Mucosa of descending colon (tissue), 3 donors: ENCODE measurements at places on chromosomes 11 and 22.

GRCh38 chr11:12902791-12903486, 106.2 kb upstream of the RASSF10 start:
- DNase-seq: no peak

DNA sequence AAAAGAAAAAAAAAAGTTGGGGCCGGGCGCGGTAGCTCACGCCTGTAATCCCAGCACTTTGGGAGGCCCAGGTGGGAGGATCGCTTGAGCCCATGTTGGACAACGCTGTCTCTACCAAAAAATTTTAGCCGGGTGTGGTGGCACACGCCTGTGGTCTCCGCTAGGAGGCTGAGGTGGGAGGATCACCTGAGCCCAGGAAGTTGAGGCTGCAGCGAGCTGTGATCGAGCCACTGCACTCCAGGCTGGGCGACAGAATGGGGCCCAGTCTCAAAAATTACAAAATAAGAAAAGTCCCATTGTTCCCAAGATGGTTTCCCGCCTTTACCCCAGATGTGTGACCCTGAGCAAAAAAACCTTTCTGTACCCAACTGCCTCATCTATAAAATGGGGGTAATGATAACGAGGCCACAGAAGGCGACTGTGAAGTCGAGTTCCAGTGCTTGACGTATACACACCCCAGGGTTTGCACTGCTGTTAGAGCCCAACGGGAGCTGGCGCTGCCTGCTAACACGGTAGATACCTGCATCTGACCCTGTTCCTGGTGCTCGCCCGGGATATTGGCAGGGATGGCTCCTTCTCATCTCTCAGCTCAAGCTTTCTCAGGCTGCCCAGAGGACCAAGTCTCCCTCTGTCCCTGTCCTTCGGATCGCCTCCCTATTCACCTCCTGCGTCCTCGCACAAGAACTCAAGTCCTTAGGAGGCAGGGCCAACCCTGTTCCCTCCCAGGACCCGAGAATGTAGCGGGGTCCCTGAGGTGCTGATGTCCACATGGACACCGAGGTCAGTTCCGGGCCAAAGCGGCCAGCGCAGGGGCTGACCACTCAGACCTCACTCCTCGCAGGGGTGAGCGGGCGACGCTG, 1.1 kb upstream of the RPLP2 start:
- DNase-seq: no peak

- no peak for DNase-seq
Measured at GRCh38 chr11:134988495-134988894, 576.5 kb upstream of the B3GAT1 start.

- DNase-seq: no peak
Measured at GRCh38 chr22:45867906-45868555, 108.9 kb downstream of the WNT7B start.

DNA sequence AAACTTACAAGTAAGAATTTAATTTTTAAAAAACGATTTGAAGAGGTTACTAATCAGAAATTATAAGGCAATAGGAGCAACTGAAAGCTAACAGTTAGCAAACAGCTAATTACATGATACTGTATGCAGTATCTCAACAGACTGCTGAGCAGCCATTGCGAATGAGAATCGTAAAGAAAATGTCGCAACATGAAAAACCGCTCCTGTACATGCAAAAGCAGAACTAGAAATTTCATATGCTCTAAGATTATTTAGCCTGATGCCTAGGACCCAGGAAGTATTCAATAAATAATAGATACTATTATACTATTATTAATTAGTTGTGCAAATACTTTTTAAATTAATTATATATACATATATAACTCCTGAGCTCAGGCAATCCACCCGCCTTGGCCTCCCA, 48.7 kb upstream of the EP300 start:
- DNase-seq: no peak

- DNase-seq: no peak
Measured at GRCh38 chr11:111272420-111272819, 25.9 kb upstream of the POU2AF3 start.

GRCh38 chr11:64916040-64916774, 802 bp downstream of the ATG2A start:
- peak; percentile 58 for DNase-seq

GRCh38 chr22:20117633-20118299, 740 bp upstream of the TRMT2A start:
- DNase-seq: peak; percentile 72

DNA sequence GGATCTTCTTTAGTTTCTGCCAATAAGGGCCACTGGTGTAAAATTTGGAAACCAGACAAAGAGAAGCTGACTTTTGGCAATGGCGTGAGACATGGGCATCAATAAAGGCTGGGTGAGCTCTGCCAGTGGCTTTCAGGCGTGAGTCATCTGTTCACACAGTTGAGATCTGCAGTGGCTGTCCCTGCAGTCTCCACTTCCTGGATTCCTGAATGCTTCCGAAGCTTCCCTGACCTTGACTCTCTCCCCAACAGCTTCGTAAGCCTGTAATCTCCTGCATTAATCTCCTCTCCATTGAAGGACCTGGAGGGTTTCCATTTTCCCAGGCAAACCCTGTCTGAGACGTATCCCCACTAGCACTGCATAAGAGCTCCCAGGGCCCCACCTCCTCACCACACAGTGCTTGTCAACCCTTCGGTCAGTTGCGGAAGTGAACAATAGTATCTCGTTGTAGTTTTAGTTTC, 574.7 kb downstream of the TBC1D22A start:
- DNase-seq: no peak

GRCh38 chr11:119774172-119774763, 45.3 kb upstream of the NECTIN1 start:
- no peak for DNase-seq

GRCh38 chr11:6077723-6078122, 29.8 kb upstream of the OR56B4 start:
- DNase-seq: no peak

GRCh38 chr22:24105013-24105360, 76.3 kb upstream of the SUSD2 start:
- DNase-seq: no peak

- DNase-seq: no peak
Measured at GRCh38 chr11:9838961-9839360, 175.1 kb downstream of the SWAP70 start.

DNA sequence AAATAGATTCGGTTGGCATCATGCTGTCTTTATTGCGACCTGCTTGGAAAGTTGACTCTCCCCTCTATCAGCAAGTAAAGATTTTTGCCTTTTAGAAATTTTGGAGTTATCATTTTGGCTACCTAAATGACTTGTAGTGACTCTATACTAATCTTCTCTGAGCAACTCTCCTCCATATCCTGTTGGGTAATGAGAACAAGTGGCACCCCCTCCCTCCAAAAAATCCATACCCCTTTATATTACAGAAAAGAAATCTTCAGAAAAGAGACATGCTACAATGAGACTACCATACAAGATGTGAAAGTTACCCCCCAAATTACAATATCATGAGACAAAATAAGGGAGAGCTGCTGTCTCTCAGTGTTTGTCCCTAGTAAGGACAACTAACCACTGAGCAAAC, 1.2 kb downstream of the JAML start:
- no peak for DNase-seq

DNA sequence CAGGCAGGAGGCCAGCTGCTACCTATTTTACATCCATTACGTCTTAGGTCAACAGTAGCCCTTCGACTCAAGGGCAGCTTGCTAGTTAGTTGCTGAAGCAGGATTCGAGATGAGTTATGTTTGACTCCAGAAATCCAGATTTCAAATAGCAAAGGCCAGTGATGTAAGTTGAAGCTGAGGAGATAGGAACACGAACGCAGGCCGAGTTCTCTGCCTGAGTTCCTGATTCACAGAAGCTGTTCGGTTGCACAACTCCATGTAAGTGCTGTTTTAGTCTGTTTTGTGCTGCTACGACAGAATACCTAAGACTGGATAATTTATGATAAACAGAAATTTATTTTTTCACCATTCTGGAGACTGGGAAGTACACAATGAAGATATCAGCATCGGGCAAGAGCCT, 111.2 kb downstream of the SLC1A2 start:
- DNase-seq: no peak

DNA sequence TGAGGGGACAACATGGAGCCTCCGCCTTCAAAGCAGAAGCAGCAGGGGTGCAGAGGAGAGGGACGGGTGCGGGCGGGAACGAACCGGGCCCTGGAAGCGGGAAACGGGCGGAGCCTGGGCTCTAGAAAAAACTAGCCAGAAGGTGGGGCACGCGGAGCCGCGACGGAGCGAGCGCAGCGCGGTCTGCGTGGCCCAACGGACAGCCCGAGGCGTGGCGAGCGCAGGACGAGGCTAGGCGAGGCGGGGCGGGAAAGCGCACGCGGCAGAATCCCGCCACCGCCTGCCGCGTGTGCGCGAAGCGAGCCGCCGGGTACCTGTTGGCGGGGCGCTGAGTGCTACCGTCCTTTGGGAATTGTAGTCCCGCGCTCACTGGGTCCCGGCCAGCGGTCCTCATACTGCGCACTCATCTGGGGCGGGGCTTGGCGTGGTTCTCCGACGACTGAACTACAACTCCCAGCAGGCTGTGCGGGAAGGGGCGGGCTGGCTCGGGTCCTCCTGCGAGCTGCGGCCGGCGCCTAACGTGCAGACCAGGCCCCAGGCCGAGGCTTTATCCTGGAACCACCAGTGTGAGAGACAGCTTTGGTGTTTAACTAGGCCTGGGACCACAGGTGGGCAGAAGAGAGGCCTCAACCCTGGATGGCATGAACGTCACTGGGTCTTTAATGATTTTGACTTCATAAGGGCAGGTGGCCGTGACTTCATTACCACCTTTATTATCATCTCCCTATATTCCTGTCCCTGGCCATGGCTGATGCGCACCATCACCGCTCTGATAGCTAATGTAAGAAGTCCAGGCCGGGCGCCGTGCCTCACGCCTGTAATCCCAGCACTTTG, at the start of gene ATL3:
Gene ATL3, minus strand, starts transcription at position 55 of the 834 bp plus-strand sequence. Its CDS starts 41 bp downstream, at position 14.
- DNase-seq: peak; percentile 98

GRCh38 chr11:57480409-57481137, 20.2 kb downstream of the RTN4RL2 start:
- peak; percentile 86 for DNase-seq

DNA sequence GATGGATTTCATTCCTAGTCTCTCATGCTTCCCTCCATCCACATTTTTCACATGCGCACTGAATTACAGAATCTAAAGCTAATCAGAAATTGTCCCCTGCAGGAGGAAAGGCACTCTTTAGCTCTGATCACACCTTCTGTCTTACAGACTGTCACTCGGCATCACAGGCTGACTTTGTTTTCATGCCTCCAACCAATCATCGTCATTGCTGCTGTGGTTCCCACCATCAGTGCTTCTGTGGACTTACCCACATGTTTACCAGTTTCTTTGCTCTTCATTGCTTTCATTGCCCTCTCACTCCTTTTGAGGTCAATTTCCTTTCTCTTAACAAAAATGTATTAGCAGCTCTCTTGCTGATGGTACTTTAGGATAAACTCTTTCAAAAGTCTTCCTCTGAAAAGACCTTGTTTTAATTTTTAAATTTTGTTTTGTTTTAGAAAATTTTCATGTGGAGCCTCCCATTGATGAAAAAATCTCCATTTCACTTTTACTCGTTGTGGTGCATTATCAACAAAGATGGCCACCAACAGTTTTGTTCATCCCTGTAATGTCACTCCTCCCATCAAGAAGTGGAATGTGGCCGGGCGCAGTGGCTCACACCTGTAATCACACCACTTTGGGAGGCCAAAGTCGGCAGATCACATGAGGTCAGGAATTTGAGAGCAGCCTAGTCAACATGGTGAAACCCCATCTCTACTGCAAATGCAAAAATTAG, 20.2 kb upstream of the TREH start:
- peak; percentile 27 for DNase-seq

DNA sequence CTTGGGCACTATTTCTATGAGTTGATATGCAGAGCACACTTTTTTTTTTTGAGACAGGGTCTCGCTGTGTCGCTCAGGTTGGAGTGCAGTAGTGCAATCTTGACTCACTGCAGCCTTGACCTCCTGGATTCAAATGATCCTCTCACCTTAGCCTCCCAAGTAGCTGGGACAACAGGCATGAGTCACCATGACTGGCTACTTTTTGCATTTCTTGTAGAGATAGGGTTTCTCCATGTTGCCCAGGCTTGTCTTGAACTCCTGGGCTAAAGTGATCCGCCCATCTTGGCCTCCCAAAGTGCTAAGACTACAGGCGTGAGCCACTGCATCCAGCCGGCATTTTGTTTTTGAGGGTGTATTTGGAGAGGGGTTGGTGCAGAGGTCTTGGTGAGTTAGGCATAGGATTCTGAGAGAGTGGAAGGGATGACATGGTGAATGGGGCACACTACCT, 29.9 kb upstream of the MTCH2 start:
- DNase-seq: no peak

GRCh38 chr11:1843098-1843473, 4.3 kb downstream of the TNNI2 start:
- peak; percentile 6 for DNase-seq

- DNase-seq: no peak
Measured at GRCh38 chr11:14225666-14226065, 133.3 kb downstream of the RRAS2 start.

DNA sequence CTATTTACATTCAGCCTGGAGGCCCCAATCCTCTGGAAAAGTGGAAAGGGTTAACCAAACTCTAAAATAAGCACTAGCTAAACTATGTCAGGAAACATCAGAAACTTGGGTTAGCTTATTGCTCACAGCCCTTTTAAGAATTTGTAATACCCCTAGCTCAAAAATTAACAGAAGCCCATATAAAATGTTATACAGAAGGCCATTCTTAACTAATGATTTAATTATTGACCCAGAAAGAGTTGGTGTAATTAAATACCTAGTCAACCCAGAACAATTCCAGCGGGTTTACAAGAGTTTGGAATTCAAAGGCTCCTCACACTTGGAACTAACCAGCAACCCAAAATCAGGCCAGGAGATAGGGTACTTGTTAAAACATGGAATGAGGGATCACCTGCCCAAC, 88.8 kb downstream of the PIWIL4 start:
- DNase-seq: no peak

DNA sequence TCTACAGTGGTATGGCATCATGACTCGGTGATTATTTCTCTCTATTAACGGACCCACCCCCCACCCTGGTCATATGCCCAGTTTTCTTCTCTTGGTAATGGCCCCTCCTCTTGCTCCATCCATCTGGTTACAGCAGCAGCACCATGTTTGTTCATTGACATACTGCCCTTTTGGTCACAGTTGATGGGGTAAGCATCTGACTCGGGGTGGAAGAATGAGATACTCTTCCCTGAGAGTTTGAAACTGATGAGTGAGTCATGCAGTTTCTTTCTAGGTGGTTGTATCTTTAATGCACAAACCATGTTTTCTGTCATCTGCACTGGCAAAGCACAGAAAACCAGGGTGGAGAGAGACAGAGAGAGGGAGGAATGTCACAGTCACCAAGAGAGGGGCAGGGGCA, 126.0 kb downstream of the SYN3 start:
- no peak for DNase-seq

DNA sequence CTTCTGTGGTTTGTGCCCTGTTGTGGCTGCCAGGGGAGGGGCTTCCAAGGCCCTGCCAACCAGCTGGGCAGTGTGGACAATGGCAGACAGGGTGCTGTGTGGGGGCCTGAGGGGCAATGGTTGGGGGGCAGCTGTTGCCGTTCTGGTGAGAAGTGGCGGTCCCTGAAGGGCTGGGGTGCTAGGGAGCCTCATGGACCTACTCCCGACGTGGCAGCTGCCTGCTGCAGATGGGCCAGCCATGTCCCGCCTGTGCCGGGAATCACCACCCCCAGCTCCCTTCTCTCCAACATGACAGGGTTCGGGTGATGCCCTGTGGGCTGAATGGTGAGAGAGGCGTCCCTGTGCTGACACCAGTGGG, 74.2 kb downstream of the KCNQ1 start:
- no peak for DNase-seq

- DNase-seq: no peak
Measured at GRCh38 chr11:45324459-45324858, 38.3 kb upstream of the SYT13 start.

GRCh38 chr11:122869622-122870021, 12.9 kb upstream of the JHY start:
- DNase-seq: no peak

- no peak for DNase-seq
Measured at GRCh38 chr11:74438681-74439080, 28.7 kb downstream of the KCNE3 start.
